ENCODE measurements at places on chromosomes 16 and 17.
A peak's percentile ranks its signal among the peaks of the same experiment; 100 is the strongest.

GRCh38 chr17:72274614-72275013, 153.8 kb downstream of the SOX9 start:
- no peak for DNase-seq

- no peak for DNase-seq
Observed at GRCh38 chr17:76720941-76721340, 5.5 kb downstream of the JMJD6 start.

GRCh38 chr16:89266521-89267134, 49.1 kb downstream of the ZNF778 start:
- DNase-seq, result no peak

GRCh38 chr16:16050106-16050505, 100.7 kb downstream of the ABCC1 start:
- DNase-seq, result no peak

- no peak for DNase-seq
Observed at GRCh38 chr16:53034306-53034705, 18.4 kb downstream of the CHD9NB start.

DNA sequence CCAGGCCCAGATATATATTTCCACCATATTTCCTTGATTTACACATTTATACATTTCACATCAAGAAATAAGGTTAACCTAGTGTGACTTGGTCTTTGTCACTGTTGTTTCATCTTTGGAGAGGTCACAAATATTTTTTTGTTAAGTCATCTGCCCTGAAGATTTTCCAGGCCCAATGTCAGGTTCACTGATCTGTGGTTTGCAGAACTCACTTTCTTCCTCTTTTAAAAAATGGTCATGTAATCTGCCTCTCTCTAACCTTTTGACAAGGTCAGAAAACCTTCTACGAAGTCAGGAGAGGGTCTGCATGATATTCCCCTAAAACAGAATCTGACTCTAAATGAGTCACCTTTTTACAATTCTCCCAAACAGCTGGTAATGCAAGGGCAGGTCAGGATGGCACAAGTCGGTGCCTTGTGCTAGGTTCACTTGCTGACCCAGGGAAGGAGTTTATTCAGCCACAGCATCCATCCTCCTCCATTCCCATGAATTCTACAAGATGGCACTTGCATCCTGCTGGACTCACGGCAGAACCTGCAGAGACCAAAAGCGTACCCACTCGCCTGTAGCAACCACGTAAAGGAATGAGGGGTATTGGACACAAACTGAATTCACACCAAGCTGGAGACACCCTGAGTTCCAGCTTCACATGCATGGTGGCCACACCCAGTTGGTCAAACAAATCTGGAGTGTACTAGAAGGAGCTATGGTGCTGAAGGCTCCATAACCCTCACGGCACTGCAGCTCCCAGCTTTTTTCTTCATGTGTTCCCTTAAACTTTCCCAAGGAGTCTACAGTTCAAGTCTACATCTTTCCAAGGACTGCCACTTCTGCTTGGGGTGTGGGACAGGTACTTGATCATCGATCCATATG, 1.6 kb upstream of the KIAA0513 start:
- no peak for DNase-seq

- peak; percentile 20 for DNase-seq
Observed at GRCh38 chr16:1048442-1049112, 24.0 kb upstream of the SSTR5 start.

- DNase-seq, result no peak
Observed at GRCh38 chr17:6654841-6655731, 3.5 kb downstream of the C17orf100 start.

GRCh38 chr16:80893686-80894085, 89.3 kb upstream of the CDYL2 start:
- no peak for DNase-seq

DNA sequence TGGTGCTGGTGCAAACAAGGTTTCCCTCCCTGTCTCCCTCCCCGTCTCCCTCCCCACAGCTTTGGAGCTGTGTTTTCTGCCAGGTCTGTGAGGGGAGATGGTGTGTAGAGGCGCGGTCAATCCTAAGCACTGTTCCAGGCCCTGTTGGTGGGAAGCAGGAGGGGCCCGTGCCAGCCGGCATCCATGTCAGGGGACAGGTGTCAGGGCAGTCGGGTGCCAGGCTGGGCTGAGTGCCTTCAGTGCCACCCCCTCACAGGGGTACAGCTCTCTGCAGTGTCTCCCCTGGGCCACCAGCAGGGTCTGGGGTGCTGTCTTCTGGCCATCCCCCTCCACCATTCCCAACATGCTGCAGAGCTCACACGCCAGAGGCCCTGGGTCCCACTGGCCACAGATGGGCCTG, 73.6 kb downstream of the KLHDC4 start:
- no peak for DNase-seq

DNA sequence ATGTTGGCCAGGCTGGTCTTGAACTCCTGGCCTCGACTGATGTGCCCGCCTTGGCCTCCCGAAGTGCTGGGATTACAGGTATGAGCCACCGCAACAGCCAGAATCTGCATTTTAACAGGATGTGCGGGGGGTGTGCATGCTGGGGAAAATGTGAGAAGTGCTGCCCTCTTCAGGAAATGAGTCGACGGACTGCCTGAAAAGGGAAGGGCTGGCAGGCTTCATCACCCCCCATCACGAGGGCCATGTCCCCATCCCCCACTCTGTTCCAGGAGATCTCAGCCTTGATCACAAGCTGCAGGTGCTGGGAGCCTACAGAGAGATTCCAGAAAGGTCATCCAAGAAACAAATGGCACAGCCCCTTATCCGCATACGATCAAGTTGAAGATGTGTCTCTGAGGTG, 195.3 kb upstream of the RPL38 start:
- peak; percentile 80 for DNase-seq

- no peak for DNase-seq
Observed at GRCh38 chr16:87248714-87249113, 68.5 kb downstream of the C16orf95 start.

DNA sequence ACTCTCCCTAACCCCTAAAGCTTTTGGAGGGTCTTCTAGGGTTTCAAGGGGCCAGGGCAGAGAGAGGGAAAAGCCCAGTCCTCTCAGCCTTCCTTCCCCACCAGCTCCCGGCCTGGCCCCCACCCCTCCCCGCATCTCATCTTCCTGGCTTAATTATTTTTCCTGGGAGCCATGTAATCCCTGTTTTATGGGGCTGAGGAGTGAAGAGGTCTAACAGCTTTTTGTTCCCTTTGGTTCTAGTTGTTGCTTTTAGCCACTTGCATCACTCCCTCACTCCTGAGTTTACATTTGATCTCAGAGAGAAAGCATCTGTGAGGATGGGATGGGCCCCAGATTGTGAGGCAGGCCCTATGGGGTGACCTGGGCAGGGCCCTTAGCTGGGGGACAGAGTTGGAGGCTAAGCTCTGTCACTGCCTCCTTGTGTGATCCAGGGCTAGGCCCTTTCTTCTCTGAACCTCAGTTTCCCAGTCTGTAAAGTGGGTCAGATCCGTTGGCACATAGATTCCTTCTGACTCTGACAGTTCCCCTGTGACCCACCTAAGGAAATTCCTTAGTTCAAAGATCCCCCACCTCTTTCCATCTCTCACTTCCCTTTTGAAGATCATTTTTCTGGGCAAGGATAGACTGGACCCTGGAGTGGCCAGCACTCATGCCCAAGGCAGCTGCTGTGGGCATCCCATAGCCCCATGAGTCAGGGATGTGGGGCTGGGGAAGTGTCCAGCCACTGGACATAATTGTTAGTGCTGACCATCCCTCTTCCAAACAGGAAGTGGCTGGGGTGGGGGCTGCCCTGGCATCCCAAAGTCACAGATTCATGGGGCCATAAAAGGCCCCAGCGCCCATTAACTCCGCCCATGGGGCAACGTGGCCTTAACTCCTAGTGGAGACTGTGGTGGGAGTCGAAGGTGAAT, 20.1 kb downstream of the UNC119 start:
- DNase-seq, result no peak

GRCh38 chr17:64075913-64076312, 54.0 kb downstream of the ERN1 start:
- no peak for DNase-seq

DNA sequence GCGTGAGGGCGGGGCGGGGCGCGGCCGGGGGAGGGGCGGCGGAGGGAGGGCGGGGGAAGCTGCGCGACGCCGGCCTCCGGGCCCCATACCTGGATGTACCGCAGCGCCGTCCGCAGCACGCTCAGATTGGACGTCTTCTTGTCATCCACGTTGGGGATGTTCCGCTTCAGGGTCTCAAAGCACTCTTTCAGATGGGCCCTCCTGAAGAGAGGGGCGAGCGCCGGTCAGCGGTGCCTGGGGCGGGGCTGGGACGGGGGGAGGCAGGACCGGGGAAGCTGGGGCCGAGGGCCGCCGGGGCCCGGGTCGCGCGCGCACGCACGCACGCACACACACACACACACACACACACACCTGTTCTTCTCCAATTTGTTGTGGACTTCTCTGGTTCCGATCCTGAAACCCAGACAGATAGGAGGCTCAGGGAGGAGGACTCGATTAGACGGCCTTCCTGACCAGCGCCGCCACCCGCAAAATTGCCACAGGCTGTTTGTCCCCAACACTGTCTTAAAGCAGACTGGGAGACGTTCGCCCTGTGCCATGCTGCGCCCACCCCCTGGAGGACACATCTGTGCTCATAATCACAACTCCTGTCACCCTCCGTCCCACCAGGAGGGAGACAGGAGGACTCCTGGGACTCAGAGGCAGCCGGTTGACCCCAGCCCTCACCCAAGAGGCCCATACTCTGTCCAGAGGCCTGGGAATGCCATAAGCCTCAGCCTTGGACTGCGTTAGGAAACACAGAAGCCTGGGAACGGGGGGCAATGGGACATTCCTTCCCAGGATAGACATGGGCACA, 6.7 kb downstream of the MNT start:
- DNase-seq, result peak; percentile 27

GRCh38 chr16:53925107-53925410, 221.1 kb downstream of the FTO start:
- DNase-seq, result no peak

- no peak for DNase-seq
Observed at GRCh38 chr17:75754378-75755204, 10.4 kb downstream of the GALK1 start.

DNA sequence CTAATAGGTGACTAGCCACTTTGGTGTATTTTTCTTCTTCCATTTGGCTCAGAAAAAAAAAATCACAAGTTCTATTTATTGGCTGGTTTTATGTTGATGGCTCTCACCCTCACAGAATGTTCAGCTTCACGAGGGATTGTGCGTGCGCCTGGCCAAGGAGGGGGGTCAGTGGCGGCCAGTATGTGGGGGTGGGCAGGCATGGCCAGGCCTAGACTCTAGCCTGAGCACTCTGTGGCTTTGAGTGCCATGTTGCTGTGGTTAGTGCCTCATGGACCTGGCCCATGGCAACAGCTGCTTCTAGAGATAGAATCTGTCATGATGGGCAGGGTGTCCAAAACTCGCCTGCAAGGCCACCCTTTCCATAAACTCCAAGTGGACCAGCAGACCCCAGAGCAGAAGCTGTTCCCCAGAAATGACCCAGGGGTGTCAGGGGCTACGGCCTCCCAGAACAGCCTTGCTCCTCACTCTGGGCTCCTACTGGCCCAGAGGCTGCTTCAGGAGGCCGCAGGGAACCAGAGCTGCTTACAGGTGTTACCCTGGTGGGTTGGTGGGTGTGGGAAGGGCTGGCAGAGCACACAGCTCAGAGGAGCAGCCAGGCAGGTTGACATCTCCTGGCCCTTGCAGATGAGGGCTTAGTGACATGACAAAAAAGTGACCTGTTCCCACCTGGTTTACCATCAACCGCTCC, 124.9 kb downstream of the SOCS1 start:
- no peak for DNase-seq

DNA sequence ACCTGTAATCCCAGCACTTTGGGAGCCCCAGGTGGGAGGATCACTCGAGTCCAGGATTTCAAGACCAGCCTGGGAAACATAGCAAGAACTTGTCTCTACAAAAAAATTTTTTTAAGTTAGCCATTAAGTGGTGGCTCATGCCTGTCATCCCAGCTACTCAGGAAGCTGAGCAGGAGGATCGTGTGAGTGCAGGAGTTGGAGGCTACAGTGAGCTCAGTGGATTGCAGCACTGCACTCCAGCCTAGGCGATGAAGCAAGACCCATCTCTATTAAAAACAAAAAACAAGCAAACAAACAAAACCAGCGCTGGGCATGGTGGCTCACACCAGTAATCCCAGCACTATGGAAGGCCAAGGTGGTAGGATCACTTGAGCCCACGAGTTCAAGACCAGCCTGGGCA, 38.0 kb downstream of the HEATR3 start:
- DNase-seq, result no peak

- no peak for DNase-seq
Observed at GRCh38 chr17:82880620-82881323, 41.0 kb upstream of the ZNF750 start.

DNA sequence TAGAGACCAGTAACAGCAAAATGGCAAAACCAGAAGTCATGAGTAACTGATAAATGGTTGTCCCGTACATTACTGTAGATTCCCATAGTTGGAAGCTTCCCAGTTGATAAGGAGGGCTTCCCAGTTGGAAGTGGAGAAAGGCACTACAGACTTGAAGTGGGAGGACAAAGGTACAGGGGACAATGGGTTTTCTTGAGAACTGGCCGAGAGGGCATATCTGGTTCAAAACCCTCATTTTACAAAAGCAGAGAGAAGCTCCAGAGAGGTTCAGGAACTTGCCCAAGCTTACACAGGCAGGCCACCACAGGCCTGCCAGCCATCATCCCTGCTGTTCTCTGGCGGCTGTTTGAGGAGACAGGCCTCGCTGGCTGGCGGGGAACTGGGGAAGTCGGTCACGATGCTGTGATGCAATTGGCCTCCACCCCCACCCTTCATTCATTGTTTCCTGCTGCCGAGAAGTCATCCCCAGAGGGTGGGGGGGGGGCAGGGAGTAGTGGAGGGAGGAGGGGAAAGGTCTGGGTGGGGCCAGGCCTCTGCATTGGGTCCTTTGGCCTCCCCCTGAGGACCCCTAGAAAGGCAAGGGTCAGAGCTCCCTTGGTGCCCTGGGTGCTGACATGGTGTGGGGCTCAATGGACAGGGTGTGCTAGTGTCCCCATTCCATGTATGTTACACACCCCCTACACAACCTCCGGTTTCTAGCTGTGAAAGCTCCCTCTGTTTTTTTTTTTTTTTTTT, 3.0 kb downstream of the UBALD2 start:
- DNase-seq, result no peak

- DNase-seq, result peak; percentile 48
Observed at GRCh38 chr16:57089406-57089805, 3.0 kb upstream of the CPNE2 start.

- no peak for DNase-seq
Observed at GRCh38 chr17:1179112-1179817, 516 bp downstream of the ABR start.

GRCh38 chr16:85675251-85675874, 13.4 kb downstream of the GINS2 start:
- DNase-seq, result peak; percentile 20

GRCh38 chr17:28047806-28048205, 5.3 kb downstream of the NLK start:
- DNase-seq, result no peak

GRCh38 chr17:40301315-40301714, 7.7 kb upstream of the RARA start:
- DNase-seq, result no peak

GRCh38 chr16:29835926-29836325, 15.7 kb downstream of the MVP start:
- no peak for DNase-seq
